ENCODE measurements at places on chromosomes 5 and 9. TPM values are rescaled to one million over a fixed set of nuclear protein-coding genes. Genes with fewer than 3 reads are reported as not detected.

ECSCR gene
- 18.4 TPM for polyA plus RNA-seq

SPATA31D4 gene
- not detected for polyA plus RNA-seq

PRRX2 gene
- 0.83 TPM for polyA plus RNA-seq

DNA sequence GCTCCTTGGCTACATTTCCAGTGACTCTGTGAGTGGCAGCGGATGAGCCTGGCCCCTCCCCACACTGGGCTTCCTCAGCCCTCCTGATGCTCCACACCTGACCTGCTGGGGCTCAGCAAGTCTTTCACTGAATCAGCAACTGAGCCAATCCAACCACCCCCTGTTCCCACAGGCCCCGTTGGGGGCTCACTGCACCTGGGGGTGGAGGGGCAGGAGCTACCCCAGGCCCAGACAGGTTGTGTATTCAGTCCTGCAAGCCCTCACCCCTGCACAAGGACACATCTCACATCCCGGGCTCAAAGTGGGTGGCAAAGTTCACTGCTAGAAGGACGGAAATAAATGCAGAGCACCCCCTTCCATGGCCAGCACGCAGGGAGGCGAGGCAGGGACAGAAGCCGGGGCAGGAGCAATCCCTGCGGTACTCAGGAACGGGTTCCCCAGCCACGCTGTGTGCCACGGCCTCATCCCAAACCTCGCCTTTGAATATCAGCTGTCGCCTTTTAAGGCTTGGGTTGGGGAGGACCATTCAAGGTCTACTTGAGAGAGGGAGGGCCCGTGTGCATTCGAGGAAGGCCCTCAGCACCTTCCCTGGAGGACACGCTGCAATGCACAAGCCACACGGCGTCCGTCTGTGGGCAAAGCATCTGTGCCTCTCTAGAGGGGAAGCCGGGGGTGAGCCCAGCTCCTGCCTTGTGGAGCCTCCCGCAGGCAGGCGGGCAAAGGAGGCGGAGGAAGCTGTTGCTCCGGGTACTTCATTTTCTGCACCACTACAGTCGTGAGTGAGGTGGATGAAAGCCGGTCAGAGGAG lies 75.0 kb upstream of the SARDH start:
- DNase-seq, result no peak

Measured in spleen (tissue), 13 donors.